ENCODE measurements at places on chromosomes 3 and 15.

- no peak for DNase-seq
These were observed 28.8 kb upstream of the CCDC50 start for GRCh38 chr3:191300422-191300821.

GRCh38 chr3:153043729-153044328 lies 118.2 kb upstream of the RAP2B start:
- DNase-seq, result no peak

- no peak for DNase-seq
These were observed 61.2 kb upstream of the STRIT1 start for GRCh38 chr3:155354658-155355057.

DNA sequence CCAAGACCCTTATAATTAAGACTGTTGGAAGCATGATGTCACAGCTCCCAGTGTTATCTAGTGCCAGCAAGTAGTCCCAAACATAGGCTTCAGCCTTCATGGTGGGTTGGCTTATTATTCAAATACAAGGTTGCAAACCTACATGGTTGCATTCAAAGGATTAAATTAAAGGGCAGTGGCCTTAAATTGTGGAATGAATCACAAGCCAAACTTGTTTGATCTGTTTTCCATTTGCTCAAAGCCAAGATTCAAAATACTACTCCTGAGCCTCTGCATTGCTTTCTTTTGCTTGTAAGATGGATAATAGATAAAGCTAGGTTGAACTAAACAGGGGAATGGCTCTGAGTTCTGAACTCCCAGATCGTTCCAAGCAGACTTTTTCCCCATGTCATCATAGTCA lies 52.4 kb upstream of the GNB4 start:
- no peak for DNase-seq

DNA sequence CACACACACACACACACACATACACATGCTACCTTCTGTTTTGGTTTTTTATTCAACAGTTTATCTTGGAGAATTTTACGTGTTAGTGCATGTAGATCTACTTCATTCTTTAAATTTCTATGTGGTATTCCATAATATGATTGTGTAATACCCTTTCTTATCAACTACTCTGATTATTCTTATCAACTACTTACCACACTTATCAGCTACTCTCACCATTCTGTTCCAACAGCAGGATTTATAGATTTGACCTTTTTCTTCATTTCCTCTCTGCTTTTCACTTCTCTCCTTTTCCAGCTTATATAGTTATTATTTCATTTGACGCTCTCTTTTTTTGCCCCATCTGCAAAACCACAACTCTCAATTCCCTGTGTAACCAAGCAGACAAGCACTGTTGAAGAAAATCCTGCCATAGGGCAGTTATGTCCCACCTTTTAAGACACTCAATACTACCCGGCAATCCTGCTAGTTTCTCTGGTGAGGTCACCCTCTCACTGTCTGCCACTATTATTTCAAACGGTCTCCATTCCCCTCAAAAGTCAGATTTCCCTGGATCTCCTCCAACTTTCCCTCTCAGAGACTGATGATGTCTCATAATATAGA lies 56.9 kb upstream of the SATB1 start:
- DNase-seq, result no peak
